ENCODE measurements at places on chromosomes 1 and 21. TPM values are rescaled to one million over a fixed set of nuclear protein-coding genes. Genes with fewer than 3 reads are reported as not detected.

DNA sequence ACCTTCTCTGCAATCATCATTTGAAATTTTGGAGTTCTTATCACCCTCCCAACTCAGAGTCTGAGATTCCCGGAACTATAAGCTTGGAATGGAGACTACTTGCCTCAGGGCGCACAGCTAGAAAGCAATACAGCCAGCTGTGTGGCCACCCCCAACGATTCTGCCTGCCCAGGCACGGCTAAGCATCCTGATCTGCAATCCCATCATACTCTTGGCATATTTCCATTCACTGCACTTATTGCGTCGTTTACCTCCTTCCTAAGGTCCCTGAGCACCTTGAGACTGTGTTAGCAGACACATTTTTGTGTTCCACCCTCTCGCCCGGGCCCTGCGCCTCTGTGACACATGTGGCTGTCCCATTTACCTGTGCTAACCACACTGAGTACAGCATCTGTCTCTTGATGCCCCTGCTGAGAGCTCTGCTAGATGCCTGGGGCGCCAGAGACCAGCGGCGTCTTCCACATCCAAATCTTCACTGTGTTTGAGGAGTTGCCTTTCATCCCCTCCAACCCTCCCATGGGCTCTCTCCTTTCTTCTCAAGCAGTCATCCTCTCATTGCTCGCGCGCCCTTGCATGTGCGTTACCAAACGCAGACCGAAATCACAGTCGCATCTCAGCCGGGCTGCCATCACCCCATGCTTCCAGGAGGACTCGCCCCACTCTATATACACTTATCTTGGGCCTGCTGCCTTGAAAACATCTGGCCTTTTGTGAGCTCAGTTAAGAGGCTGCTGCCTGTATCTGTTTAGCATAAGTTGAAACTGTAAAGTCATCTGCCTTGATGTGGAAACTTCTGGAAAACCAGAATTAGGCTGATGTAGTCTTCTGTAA lies 3.5 kb upstream of the CLDN19 start:
- DNase-seq, result no peak

DNA sequence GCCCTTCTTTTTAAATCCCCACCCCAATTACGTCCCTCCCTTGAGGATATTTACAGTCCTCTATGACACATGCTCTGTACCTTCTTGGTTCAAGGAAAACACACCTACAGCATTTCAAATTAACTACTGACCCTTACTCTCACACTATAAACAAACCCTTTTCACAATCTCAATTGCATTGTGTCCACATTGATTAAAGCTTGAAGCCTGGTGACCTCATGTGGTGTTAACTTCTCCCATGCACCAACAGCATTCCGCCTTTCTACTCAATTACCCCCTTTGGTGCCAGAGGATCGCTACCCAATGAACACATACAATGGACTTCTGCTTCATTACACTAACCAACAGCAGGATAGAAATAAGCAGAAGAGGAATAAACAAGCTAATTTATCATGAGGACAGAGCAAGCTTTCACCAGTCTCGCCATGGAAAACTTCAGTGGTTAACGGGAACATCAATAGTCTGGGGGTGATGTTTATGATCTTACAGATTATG lies 15.2 kb downstream of the WLS start:
- DNase-seq, result no peak

Gene HCN3
- total RNA-seq, result 2.5 TPM

DNA sequence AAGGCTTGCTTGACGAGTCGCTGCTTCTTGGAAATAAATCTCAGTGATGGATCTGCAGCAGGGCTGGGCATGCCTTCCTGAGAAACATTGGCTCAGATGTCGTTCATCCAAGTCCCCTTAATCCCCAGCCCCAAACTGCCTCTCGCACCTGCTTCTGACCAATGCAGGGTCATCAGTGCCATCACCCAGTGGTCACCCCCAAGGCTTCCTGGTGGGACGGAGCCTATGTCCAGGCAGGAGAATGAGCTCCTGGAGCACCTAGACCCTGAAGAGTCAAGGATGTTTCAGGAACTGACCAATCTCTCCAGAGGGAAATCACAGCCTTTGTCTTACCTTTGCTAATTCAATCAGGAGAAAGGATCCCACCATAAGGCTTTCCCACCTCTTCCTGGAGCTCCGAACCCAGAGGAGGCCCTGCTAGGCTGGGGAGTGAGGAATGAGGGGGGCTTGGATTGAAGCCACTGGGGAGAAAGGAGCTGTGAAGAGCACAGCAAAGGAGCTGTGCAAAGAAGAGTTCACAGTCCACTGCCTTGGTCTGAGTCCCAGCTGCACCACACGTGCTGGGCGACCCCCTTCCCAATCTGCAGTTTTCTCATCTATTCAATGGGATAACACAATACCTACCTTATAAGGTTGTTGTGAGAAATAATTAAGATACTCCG lies 416.1 kb downstream of the NPHP4 start:
- no peak for DNase-seq

GRCh38 chr1:226671277-226671676 lies 67.8 kb downstream of the ITPKB start:
- no peak for DNase-seq

- no peak for DNase-seq
Observed at GRCh38 chr1:160048335-160048734, 16.5 kb upstream of the PIGM start.

- DNase-seq, result no peak
Observed at GRCh38 chr21:32994305-32994704, 31.4 kb upstream of the OLIG2 start.

DNA sequence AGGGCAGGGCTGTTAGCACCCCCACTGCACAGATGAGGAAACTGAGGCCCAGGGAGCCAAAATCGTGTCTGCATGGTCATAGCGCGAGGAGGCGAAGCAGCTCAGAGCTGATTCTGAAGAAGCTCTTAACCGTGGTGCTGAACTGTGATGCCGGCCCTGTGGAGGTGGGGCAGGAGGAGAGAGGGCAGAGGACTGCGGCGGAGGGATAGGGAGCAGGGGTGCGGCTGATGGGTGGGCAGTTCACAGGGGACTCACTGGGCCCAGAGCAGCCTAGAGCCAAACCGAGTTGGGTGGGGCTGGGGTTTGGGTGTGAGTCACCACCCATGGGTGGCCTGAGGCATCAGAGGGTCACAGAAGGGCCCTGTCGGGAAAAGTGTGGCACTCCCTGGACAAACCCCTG lies 74.7 kb downstream of the RAP1GAP start:
- no peak for DNase-seq

DNA sequence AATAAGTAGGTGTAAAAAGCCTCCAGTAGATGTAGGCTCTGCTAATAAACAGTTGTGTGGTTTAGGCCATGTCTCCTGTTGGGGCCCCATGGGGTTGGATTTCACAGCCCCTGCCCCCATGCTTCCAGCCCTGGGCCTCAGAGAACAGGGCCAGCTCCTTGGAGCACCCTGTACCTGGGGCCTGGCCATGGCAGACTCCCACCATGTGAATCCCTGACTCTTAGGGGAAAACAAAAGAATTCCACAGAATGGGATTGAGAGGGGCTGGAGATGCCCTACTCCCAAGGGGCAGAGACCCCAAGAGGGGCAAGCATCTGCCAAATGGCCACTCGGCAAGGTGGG lies 11.5 kb downstream of the LRP8 start:
- DNase-seq, result no peak

DNA sequence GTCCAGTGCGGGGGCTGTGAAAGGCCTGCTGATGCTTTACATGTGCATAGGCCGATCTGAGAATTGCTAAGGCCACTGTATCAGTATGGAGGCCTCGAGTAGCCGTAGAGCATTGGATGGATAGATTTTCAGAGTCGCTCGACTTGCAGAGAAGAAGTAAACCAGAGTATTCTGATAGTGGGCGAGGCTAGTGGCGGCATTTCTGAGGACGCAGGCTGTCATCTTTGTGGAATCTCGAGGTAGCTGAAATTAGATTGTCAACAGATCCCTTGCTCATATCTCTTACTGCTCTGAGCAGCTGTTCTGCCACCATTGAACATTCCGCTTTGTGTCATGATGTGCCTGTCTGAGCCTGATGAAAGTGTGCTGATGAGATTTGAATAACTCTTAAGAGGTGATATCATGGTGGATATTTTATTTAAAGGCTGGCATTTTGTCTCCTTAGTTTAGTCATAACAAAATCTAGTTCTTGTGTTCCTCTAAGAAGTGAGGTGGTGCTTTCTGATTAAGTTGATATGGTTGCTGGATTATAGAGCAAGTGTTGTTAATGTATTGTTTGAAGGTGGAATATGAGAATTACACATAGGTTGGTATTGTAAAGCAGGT lies 1.5 kb downstream of the KIF1B start:
- DNase-seq, result peak; percentile 45

- no peak for DNase-seq
Observed at GRCh38 chr1:114609826-114610225, 28.4 kb upstream of the BCAS2 start.

- DNase-seq, result no peak
Observed at GRCh38 chr21:41318218-41318617, 1.6 kb downstream of the FAM3B start.

DNA sequence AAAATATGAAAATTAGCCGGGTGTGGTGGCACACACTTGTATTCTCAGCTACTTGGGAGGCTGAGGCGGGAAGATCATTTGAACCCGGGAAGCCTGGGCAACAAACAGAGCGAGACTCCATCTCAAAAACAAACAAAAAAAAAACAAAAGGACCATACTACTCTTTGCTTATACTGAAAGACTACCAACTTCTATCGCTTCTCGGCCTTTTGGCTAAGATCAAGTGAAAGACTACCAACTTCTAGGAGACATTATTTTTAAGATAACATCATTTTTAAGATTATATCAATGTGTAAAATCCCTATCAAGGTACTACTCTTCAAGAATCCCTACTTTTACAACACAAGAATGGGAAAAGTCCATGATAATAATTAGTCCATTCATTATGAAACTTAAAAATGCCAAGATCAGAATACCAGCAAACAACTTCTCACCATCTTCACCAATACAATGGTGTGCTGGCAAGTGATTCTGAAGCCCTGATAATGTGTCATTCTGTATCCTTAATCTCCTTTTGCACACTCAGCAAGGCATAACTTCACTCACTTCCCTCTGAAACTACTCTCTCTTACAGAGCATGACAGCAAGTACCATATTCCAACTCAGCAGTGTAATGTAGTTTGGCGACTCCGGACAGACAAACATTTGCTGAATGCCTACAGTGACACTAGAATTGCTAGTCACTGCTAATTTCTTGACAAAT lies 1.7 kb downstream of the PTP4A2 start:
- no peak for DNase-seq

- DNase-seq, result no peak
Observed at GRCh38 chr21:41369105-41369919, 7.5 kb downstream of the MX2 start.
